ENCODE measurements at places on chromosomes 3 and 15.

GRCh38 chr15:66900586-66901310, 164.7 kb upstream of the SMAD3 start:
- DNase-seq, result no peak

DNA sequence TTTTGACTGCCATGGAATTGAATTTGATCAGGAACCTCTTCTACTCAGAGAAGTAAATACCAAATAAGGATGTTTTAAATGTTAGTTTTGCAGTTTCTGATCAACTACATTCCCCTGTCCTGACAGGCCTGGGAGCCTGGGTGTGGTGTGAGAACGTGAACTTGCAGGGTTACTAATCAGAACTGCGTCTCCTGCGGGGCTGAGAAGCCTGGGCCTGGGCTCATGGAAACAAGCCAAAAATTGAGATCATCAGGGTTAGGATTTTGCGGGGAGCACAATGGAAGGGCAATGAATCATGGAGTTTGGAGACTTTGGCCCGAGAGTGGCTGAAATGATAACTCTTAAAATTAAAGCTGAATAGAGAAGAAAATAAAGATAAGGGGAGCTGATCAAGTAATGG, 47.8 kb upstream of the C3orf70 start:
- no peak for DNase-seq

- DNase-seq, result no peak
Measured at GRCh38 chr3:97990624-97991292, 18.5 kb upstream of the RIOX2 start.

DNA sequence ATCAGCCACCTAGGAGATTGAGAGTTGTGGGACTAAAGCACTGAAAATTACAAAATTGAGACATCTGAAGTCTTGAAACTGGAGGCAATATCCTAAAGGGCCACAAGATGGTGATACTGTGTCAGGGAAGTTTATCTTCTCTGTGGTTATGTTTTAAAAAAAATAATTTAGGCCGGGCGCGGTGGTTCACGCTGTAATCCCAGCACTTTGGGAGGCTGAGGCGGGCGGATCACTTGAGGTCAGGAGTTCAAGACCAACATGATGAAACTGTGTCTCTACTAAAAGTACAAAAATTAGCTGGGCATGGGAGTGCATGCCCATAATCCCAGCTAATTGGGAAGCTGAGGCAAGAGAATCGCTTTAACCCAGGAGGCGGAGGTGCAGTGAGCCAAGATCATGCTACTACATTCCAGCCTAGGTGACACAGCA, 17.9 kb upstream of the NIT2 start:
- DNase-seq, result peak; percentile 14

DNA sequence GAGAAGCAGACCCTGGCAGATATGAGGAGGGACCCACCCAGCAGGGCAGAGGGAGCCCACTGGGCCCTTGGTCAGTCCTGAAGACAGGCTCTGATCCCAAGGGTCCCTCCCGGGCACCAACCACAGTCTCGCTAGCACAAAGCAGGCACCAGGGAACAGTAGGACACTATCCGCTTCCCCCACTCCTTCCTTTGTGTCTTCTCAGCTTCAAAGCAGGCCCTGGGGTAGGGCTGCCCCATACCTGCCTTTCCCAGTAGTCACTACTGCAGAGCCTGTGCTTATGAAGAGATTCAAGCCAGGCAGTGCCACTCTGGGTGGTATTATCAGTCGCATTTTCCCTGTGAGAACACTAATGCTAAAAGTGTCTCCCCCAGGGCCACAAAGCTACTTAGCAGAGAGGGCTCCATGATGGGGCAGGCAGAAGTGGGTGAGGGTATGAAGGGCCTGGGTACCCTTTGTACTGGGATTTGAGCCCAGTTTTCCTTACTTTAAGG, 32.7 kb downstream of the SRPRB start:
- DNase-seq, result no peak

- no peak for DNase-seq
Measured at GRCh38 chr15:60589728-60590127, 110.8 kb upstream of the ICE2 start.

DNA sequence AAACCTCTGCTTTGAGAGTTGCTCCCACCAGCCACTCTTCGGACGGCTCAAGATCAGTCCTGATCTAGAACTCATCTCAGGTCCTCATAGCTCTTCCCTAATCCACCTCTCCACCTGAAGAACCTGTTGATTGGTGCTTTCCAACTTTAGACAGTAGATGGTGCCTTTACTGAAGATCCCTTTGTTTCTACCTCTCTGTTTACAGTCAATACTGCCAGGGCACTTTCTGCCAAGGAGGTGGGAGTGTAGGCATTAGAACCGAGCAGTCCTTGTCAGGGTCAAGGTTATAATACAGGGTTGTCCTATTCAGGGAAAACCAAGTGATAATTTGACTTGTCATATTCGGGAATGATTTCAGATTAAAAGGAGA, 1.2 kb downstream of the CGNL1 start:
- no peak for DNase-seq

DNA sequence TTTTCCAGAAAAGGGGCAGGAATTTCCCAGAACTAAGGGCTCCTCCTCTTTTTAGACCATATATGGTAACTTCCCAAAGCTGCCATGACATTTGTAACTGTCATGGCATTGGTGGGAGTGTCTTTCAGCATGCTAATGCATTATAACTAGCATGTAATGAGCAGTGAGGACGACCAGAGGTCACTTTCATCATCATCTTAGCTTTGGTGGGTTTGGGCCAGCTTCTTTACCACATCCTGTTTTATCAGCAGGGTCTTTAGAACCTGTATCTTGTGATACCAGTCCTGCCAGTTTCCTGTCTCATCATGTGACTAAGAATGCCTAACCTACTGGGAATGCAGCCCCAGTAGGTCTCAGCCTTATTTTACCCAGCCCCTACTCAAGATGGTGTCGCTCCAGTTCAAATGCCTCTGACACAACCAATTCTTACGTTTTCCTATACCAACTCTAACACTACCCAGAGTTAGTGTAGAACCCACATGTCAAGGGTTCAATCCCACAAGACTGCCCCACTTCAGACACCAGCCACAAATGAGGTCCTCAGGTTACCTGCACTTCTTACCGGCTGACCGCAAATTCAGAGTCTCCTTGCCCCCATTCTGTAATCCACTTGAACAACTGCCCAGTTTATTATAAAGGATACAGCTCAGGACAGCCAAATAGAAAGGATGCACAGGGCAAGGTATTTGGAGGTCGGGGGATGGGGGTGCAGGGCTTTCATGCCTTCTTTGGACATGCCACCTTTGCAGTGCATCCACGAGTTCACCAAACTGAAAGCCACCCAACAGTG, 17.7 kb downstream of the FOXB1 start:
- no peak for DNase-seq

DNA sequence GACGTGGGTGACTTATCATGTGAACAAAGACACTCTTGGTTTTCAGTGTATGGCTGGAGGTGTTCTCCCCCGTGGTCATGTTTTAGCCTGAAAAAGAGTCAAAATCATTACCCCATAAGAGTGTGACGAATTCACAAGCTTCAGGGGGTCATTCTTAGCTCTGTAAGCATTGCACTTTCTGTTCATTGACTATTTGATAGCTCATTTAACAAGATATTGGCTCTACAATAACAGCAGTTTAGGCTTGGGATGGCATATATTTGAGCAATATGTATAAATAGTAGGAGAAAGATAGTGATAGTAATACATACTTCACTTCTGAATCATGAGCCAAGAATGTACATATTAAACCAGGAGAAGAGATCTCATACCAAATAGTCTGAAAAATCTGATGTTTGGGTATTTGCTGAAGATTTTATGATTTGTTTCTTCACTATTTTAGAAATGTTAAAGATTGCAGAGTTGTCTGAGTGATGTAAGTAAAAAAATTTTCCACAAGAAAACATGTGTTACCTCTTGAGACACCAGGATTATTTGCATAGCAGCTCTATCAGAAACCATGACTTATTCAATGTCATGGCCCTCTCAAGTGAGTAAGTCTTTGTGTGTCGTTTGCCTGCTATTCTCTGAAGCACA, 996.0 kb downstream of the OTOL1 start:
- DNase-seq, result no peak
